ENCODE measurements at places on chromosomes 2 and 18.

DNA sequence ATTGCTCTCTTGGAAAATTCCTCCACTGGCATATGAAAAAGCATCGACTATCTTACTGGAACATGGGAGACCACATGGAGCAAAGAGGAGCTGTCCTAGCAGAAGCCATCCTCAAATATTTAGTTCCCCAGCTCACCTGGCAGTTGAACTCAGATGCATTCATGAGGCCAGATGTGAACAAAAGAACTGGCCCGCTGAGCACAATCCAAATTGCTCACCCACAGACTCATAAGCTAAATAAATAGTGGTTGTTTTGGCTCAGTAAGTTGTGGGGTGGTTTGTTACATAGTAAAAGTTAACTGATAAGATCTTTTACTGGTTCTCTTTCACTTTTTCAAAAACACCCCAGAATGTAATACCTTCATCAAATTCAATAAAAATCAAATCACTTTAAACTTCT, 108.6 kb upstream of the CWC22 start:
- no peak for DNase-seq

DNA sequence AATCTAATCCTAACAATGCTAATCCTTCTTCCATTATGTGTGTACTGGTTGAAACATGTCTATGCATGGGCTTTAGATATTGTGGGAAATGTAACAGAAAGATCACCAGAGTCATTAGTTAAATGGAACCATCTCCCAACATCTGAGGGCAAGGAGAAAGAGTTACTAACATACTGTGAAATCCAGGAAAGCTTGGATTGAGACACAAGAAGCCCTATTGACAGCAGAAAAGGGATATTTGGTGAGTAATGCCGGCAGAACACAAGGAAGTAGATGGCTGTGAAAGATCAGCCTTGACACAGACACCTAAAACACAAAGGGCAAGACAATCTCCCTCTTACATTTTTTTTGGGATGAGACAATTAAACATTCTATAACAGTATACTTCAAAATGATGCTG, 28.5 kb upstream of the LAMA1 start:
- DNase-seq: no peak

DNA sequence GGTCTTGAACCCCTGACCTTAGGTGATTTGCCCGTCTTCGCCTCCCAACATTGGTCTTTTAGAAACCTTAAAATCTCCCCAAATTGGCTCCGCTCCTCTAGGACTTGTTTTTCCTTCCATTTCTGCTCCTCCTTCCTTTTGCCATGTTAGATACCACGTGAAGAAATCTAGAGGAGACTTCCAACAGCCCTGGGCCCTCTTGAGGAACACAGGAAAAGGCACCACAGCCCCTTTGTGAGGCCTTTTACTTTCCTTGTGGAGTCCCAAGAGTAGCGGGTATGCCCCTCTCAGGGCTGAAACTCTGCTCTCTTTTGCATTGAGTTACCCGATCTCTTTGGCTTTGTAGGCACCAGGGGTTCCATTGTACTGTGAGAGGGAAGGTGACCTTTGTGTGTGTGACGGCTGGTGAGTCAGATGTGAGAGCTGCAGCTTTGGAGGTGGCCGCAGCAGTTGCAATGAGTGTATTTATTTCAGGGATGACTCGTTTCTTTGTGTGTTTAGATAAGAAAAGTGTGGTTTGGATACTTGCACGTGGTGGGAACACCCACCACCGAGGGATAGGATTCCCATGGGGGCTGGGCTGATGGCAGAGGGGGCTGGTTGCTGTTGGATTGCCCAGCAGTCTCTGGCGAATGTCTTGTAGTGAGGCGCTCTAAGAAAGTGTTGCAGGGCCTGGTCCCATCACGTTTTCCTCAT, 218.4 kb upstream of the HS6ST1 start:
- peak; percentile 41 for DNase-seq

DNA sequence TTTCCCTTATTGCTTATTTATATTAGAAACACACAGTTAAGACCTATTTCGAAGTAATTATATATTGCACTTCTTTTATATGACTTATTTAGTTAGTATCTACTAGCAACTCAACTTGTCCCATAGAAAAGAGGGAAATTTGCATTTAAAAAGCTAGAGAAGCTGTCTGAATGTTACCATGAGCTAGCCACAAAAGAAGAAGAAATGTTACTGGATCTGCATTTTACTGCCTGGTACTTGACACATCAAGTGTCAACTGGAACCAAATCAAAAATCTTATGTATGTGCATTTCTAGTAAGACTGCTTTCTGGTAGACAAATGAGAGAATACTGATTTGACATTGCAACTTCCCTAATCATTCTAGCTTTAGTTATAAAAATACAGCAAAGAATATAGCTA, 424.6 kb upstream of the VRK2 start:
- no peak for DNase-seq

DNA sequence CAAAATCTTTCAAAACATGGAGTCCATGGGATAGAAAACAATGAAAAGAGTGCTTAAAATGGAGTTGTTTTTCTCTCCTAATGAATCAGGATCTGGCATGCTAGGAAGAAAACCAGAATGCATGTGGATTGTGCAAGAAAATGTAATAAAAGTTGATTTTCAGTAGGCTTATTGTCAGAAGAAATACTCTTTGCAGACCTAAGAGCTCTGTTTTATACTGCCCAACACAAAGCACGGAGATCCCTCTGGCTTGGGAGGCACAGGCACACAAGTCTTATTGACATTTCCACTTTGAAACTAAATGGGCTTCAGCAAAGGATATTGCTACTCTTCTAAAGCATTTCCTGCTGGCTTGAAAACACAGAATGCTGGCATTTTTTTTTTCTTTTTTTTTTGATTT, 15.5 kb upstream of the DAPL1 start:
- no peak for DNase-seq

- no peak for DNase-seq
Measured at GRCh38 chr2:134201533-134201932, 52.3 kb upstream of the MGAT5 start.

- DNase-seq: no peak
Measured at GRCh38 chr18:56823986-56824565, 172.9 kb downstream of the WDR7 start.

- no peak for DNase-seq
Measured at GRCh38 chr2:112201696-112202430, 53.0 kb downstream of the ZC3H8 start.

GRCh38 chr18:62710417-62710816, 4.9 kb upstream of the PHLPP1 start:
- DNase-seq: no peak

GRCh38 chr2:161170958-161171932, 11.0 kb downstream of the TANK start:
- DNase-seq: no peak

- DNase-seq: no peak
Measured at GRCh38 chr18:25457601-25458000, 105.6 kb upstream of the ZNF521 start.

GRCh38 chr2:216465579-216466195, 33.0 kb upstream of the RPL37A start:
- DNase-seq: no peak

DNA sequence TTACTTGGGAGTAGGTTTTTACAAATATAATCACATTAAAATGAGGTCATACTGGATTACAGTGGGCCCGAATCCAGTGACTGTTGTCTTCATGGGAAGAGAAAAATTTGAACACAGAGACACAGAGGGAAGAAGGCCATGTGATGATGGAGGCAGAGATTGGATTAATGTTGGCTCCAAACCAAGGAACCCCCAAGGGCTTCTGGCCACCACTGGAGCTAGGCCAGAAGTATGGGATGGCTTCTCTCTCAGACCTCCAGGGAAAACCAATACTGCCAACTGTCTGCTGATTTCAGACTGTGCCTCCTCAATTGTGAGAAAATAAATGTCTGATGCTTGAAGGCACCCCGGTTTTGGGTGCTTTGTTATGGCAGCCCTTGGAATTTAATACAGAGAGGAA, 76.0 kb downstream of the ALPK2 start:
- DNase-seq: no peak

DNA sequence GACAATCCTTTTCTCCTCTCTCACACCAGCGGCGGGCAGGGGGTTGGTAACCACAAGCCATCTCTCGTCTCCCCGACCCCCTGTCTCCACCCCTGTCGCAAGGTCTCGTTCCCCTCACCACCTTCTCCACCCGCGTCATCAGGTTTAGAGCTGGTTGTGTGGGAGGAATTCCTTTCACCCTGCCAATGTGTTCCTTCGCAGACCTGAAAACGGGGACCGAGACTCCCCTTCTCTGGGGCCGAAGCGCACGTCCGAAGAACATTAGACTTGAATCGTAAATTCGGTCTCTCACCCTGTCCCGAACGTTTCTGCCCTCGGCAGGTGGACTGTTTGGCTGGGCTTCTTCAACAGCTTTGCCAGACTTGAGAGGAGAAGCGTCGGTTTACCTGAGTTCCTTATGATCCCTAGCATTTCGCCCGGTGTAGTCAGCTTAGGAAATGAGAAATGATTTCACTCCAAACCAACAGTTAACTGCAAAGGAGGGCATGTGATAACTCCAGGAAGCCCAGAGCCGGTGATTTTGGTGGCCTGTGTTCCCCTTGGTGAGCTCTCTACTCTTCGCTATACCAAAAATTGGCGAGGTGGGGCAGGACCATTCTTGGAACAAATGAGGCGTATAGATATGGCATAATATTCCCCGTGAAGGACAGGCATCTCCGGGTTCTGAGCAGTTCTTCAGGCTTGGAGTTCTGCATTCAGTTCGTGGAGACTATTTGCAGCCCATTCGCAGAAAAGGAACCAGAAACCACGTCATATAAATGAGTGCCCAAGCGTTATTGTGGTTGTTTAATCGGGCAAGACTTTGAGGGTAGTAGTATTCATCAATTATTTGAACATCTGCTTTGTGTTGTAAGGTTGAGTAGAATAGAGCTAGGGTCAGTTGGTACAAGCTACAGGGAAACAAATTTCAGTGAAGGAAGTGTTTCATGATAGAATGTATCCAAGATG, 694 bp downstream of the CFAP36 start:
- DNase-seq: peak; percentile 63

DNA sequence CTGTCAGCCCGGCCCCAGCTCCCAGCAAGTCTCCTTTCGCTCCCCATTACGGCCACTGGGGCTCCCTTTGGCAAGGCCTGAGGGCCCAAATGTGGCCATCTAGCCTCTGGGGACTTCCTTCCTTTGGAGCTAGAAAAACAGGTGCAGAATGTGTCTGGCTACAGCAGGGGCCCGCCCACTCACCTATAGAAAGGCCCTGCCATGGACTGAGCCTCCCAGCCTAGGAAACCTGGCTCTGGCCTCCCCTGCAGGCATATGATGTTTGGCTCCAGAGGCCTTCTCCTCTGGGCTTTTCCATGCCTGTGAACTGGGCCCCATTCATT, 55.3 kb upstream of the ALPP start:
- DNase-seq: no peak

DNA sequence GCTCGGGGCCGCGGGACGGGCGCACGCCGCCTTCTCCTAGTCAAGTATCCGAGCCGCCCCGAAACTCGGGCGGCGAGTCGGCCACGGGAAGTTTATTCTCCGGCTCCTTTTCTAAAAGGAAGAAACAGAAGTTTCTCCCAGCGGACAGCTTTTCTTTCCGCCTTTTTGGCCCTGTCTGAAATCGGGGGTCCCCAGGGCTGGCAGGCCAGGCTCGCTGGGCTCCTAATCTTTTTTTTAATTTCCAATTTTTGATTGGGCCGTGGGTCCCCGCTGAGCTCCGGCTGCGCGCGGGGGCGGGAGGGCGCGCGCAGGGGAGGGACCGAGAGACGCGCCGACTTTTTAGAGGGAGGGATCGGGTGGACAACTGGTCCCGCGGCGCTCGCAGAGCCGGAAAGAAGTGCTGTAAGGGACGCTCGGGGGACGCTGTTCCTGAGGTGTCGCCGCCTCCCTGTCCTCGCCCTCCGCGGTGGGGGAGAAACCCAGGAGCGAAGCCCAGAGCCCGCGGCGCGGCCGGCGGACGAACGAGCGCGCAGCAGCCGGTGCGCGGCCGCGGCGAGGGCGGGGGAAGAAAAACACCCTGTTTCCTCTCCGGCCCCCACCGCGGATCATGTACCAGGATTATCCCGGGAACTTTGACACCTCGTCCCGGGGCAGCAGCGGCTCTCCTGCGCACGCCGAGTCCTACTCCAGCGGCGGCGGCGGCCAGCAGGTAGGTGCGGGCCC, 617 bp downstream of the FOSL2 start:
- DNase-seq: peak; percentile 68

- DNase-seq: no peak
Measured at GRCh38 chr2:182504903-182505302, 78.1 kb upstream of the PDE1A start.

GRCh38 chr2:165402162-165402561, 67.3 kb upstream of the CSRNP3 start:
- DNase-seq: no peak

DNA sequence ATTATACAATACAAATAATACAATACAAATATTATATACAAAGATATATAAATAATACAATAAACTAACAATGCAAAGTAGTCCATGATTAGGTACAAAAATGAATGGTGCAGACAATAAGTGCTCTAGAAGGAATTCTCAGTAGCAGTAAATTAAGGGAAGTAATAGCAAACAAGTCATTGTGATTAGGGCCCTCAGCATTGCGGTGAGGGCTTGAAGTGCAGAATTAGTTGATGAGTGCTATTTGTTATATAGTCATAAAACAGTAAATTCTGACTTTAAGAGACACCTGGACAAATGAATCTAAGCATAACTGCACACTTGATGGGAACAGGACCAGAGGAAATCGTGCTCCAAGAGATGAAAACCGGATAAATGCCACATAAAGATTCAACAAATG, 74.9 kb downstream of the ANKRD44 start:
- no peak for DNase-seq

- no peak for DNase-seq
Measured at GRCh38 chr18:75213611-75214331, 3.2 kb downstream of the TSHZ1 start.

- DNase-seq: no peak
Measured at GRCh38 chr2:6219906-6220305, 527.7 kb downstream of the SOX11 start.

GRCh38 chr2:159226608-159227385, 59.7 kb downstream of the WDSUB1 start:
- DNase-seq: no peak

GRCh38 chr18:7926526-7926925, 359.4 kb downstream of the PTPRM start:
- DNase-seq: no peak

DNA sequence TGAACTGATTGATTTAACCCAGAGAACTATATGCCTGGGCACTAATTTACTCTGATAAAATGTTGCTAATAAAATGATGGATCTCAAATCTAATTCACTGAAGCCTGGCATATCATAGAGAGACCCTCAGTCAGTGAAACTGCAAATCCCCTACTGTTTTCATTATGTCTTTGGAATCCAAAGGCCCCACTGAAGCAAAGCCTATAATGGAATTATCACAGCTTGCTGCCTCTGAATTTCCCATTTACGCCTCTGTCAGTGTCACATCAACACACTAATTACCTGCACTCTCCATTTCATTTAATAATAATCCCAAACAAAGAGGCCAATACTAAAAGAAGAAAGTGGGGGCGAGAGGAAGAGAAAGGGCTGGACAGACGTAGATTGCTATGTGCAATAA, 470.9 kb downstream of the MBD2 start:
- DNase-seq: no peak

- no peak for DNase-seq
Measured at GRCh38 chr2:11387100-11387390, 42.6 kb upstream of the ROCK2 start.

GRCh38 chr18:36364911-36365624, 67.6 kb downstream of the FHOD3 start:
- DNase-seq: no peak

All from stimulated activated CD8-positive, alpha-beta memory T cell treated with anti-CD3 and anti-CD28 coated beads, Interleukin-4, amount 100 ng/mL, for 48 hours (primary cell).